ENCODE measurements at places on chromosomes 13 and 19.

DNA sequence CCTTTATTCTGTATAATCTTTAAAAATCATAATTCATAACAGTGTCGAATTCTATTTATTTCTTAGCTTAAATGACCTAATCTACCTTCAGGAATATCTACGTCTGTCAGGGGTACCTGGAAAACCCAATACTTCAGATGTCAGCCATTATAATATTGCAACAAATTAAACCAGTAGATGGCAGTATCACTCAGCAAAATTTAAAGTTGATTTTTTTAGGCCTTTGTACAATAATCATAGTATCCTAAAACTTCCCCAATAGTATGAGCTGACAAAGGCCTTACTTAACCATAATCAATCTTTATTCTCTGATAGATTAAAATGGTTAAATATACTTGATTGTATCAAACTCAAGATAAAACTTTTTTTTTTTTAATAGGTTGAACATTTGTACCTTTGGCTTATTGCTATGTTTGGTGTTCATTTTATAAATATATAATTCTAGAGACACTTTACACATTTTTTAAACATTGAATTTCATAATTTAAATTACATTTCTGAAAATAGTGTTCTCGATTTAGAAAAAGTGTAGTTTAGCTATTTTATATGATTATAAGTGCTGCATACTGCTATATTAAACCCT, 830.2 kb upstream of the SPRY2 start:
- DNase-seq = peak; percentile 18

DNA sequence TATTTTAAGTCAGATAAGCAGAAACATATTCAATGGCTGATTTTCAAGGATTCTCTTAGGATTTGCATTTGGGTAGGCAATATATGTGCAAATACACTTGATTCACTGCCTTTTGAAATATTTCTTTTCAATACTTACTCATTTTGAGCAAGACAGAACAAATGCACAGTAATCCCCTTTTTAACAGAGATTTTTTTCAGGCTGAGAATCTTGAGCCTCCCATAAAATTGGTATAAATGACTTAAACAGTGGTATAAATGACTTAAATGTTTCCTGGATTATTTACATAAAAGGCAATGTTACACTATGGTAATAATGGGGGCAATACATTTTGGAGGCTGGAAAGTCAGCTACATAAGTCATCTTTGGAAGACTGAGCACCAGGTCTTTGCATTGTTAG, 389.0 kb downstream of the OLFM4 start:
- DNase-seq = no peak

- DNase-seq = no peak
Observed at GRCh38 chr13:76878043-76878442, 8.2 kb downstream of the KCTD12 start.

DNA sequence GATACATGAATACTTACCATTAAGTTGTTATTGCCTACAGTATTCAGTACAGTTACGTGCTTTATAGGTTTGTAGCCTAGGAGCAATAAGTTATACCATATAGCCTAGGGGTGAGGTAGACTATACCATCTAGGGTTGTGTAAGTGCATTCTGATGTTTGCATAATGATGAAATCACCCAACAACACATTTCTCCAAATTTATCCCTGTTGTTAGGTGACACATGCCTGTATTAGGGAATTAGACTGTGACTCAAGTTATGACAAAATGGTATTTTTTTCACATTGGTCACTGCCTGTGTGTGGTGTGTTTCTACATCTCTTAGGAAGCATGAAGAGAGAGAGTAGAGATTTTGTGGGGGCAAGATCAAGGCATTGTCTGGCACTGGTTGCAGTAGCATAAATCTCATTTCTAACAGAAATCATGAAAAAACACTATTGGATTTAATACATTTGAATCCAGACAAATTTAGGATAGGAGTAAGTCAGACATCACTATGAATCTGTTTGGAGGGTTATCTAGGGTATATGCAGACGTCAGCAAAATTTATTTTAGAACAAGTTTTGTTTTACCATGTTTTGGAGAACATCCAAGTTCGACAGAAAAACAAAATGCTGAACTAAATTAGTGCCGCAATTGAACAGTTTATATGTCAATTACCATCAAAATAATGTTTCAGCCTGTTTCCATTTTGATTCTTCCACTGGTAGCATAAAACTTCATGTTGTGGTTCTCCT, 332.1 kb downstream of the LMO7 start:
- no peak for DNase-seq

GRCh38 chr13:32731576-32731975, 145.3 kb downstream of the PDS5B start:
- peak; percentile 29 for DNase-seq

GRCh38 chr13:79226250-79226649, 179.8 kb downstream of the RBM26 start:
- no peak for DNase-seq

- DNase-seq = no peak
Observed at GRCh38 chr13:100724568-100724967, 50.0 kb upstream of the TMTC4 start.

DNA sequence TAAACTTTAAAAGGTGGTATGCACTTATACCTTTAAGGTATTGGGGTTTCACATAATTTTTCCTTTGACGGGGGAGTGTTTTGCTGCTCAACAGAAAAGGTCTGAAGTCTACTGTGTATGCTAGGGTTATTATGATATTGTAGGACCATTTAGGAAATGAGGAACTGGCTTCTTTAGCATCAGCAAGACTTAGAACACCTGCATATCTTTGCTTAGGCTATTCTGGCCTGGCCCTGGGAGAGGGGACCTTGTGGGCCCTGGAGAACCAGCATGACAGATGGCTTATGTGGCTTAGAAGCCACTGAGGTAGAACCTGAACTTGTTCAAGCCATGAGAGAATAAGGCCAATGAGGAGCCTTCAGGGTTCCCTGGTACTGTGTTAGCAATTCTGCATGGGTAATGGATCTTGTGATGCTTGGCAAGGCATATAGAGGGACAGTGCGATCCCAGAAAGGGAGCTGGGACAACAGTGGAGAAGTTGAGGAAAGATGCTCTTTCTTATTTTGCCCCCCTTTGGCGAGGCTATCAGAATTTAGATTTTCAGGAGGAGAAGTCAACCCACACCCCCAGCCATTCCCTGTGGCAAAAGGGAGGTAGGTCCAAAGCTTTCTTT, 4.3 kb downstream of the RGCC start:
- no peak for DNase-seq

DNA sequence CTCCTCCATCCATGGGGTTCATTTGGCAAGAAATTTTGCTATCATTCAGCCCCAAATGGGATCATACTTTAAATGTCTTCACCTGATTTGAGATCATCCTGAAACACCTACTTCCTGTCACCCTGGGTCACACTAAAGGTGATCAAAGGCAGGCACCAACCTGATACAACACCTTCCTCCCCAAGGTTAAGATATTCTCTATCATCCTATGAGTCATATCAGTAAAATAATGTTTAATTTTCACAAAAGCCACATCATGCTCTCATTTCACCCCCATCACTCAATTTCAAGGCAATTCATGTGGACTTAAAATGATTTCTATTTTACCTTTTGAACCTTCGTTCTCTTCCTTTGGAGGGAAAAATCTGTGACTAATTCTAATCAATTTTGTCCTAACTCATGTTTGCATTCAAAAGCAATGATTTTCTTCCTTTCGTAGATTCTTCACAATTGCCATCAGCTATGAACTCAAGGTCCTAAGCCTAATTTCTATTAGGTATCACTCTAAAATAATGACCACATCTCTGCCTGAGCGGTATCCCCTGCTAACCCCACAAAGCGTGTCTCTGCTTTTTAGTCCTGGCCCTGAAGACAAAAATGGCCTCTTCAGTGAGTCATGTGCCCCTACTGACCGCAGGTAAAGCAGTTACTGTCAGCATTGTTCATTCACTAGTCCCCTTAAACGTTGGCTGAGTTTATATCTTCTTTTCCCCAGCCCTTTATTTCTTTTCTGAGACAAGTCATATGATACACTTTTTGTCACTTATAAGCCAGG, 139.0 kb downstream of the SPRY2 start:
- DNase-seq = no peak

GRCh38 chr13:42164557-42165125, 107.3 kb upstream of the AKAP11 start:
- no peak for DNase-seq

DNA sequence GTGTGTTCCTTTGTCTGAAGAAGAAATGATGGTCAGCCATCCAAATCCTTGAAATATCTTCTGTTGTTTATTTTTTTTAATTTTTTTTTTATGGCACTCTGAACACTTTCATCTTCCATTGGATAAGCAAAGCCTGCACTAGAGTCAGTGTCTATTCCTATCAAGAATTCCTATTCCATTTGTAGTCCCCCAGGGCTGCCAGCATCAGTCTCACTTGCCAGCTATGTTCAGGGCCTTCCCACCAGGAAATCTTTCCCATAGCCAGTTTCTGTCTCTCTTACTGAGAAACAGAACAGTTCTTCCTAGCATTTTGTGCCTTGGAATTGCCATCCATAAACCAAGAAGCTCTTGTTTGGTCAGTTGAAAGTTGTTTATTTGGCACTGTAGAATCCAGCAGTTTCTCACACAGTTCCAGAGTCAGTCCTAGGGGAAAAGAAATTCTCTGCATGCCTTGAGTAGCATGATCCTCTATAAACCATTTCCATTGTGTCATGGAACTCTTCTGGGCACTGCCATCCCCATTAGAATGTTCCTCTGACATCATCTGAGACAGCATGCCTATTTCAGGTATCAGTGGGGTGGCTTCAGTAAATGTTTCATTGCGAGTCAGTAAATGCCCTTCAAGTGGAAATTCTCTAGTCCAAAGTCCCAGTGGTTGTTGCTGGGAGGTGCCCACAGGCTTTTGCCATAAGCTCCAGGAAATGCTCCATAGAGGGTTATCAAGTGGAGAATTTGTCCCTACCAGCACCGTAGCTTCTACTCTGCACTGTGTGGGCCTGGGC, 18.7 kb upstream of the SPRYD7 start:
- DNase-seq = no peak

GRCh38 chr13:81682081-81682630, 1341.2 kb upstream of the SPRY2 start:
- DNase-seq = no peak

GRCh38 chr19:41362143-41362847, 1.7 kb downstream of the B9D2 start:
- no peak for DNase-seq

All from GM03348 (cell line).